DMS79 (cell line): ENCODE measurements at places on chromosomes 3 and 15.
A peak's percentile ranks its signal among the peaks of the same experiment; 100 is the strongest.

DNA sequence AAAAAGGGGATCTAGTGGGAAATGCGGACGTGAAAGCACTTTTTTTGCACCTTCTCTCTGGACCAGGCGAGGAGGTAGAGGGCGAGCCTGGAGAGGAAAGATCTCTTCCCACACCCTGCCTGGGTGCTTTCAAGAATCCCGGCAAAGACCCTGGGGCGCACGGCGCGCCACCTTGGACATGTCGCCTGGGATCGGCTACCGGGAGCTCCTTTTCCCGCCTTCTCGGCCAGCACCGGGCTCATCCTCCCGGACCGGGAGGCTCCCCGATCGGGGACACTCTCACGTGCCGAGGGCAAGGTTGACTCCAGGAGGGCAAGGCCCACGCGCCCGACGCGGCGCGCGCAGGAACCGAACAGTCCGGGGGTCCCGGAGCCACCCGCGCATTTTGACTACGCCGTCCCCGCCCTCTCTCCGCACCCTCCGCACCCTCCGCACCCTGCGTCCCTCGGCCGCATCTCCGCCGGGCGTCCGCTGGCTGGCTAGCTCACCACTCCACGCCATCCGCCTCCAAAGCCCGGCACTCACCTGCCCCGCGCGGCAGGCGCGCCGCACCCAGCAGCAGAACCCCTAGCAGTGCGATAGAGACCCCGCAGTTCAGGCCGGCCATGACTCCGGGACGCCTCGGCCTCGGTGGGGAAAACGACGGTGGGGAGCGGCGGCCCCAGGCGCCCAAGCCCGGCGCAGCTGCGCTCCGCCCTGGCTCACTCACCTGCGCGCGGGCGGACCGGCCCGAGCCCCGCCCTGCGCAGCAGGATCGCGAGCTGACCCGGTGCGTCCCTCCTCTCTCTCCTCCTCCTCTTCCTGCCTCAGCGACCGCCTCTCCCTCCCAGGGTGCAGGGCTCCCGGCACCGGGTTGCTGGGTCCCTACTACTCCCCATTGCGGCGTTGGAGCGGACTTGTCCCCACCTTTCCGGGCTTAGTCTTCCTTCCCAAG, at the start of gene CDCP1:
Gene CDCP1, minus strand, starts transcription at position 698 of the 934 bp plus-strand sequence. Its CDS starts 91 bp downstream, at position 607.
- no peak for DNase-seq

DNA sequence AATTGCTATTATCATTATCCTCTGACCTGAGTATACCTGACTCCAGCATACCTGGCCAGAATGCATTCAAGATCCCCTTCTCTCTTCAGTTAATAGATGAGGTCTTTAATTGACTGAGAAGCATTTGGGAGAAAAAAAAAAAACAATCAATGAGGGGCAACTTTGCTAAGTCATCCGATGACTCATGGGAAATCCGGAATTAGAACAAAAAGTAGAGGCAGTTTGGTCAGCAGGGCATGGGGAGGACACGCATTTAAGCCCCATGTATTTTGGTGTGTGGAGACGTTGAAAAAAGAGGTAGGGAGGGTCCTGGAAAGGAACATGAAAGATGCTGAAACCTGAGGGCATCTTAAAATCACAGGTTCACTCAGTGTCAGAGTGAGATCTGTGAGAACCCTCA, 256.2 kb downstream of the RORA start:
- no peak for DNase-seq

- DNase-seq = no peak
Observed at GRCh38 chr15:91930092-91930491, 76.6 kb downstream of the SLCO3A1 start.

DNA sequence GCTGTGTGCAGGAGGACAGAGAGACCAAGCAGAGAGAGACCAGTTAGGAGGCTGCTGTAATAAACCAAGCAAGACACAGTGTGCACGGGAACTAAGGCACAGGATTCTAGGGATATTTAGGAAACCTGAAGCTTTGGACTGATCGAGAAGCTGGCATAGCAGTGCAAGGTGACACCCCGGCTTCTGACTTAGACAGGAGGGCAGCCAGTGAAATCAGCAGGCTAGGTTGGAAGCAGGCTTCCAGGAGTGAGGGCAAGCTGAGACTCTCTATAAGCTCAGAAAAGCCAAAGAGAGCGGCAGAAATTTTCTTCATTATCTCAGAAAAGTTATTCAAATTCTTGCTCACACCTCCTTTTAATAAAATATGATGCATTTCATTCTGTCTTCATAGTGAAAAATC, 104.6 kb downstream of the LIPC start:
- DNase-seq = no peak

DNA sequence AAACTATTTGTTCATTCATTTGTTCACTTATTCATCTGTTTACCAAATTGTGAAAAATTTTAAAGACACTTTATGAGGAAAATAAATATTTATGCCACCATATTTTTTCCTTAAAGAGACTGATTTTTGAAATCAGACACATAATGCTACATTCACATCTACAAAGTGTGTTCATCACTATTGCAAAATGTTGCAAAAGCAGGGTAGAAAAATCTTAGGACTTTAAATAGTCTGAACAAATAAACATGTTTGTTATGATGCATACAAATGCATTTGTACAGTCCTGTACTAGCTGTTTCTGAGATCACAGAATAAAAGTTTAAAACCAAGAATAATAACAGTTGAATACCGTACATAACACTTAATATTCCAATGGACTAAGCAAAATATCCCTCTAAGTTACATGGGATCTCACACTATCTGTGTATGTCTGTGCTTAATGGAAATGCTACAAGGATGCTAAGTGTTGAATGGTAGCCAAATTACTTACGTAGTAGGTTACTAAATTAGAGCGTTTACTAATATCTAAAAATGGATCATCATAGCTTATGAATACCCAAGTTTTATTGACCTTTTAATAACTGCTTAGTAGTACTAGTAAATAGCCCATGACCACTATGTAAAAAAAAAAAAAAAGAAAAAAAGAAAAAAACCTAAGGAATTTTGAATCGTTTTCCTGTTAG, 25.1 kb downstream of the ATP11B start:
- DNase-seq = no peak

DNA sequence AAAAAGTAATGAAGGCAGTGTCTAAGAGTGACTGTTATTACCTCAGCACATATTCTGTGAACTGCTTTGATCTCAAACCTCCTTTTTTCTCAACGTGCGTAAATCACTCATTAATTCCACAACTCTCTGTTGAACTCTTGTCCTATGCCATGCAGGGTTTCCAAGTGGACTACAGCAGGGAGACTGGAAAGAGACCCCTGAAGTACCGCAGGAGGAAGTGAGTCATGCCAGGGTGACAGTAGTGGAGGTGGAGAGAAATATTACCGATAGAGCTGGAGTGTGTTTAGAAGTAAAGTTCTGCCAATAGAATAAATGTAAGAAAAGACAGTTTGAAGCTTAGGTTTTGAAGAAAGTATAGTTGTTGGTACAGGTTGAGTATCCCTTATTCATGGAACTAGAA, 908.9 kb downstream of the ROBO1 start:
- DNase-seq = no peak

GRCh38 chr15:56758770-56759449, 25.6 kb upstream of the ZNF280D start:
- no peak for DNase-seq

GRCh38 chr15:88465633-88466224, 1.5 kb downstream of the MRPL46 start:
- DNase-seq = no peak

GRCh38 chr15:57146506-57147201, 228.2 kb downstream of the TCF12 start:
- DNase-seq = no peak

DNA sequence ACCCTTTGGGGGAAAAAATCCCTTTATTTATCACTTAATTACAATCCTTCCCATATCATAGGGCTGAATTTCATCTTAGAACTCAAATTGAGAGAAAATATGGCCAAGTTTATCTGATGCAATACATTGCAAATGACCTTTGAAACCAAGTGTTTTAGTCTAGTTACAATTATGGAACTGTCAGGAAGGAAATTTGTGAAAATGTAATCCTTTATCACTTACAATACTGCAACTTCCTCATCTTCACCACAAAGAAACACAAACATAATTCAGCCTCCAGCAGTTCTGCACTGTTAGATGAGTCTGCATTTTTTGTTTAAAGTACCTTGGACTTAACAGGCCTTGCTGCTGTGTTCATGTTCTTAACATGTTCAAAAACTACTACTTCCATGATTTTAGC, 4.6 kb downstream of the CCPG1 start:
- no peak for DNase-seq

DNA sequence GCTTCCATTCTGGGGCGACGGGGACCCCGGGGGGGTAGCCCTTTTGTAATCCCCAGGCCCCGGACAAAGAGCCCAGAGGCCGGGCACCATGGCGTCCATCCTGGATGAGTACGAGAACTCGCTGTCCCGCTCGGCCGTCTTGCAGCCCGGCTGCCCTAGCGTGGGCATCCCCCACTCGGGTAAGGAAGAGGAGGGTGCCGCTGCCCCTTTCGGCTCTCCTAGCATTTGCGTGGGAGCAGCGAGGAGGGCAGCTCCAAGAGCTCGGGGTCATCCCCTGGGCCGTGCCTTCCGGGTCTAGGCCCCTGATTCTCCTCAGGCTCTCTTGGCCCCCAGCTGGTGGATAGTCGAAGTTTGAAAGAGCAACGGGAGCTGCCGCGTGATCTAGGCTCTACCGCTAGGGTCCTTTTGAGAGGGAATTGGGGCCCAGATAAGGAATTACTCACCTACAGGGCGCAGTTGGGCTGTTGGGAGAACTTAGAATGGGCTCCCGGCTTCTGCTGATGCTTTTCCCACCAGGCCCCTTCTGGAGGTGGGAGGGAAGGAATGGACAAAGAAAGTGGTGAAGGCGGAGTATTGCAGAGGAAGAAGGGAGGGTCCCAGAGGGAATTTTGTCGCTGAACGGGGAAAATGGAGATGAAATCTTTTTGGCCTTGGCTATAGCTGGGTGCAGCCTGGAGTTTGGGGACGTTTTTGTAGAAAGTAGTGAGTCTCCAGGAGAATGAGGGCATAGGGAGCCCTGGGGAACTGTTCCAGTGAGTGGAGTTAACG, 615 bp downstream of the VPS18 start:
- DNase-seq = no peak

GRCh38 chr15:88529021-88529630, 17.4 kb downstream of the DET1 start:
- no peak for DNase-seq

DNA sequence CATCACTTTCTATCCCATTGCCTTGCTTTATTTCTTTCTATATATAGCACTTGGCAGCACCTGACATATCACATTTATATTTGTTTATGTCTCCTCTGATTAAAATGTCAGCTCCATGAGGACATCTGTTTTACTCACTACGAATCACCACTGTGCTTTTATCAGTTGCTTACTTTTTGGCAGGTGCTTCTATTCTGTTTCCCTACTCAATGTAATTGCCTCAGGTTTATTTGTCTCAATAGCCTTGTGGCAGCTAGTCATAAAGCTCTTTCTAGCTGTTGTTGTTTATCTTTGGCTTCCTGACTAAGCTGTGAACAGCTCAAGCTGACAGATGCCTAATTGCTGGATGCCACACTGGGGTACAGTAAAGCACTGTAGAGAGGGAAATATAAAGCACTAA, 85.5 kb downstream of the VPS13C start:
- DNase-seq = no peak

DNA sequence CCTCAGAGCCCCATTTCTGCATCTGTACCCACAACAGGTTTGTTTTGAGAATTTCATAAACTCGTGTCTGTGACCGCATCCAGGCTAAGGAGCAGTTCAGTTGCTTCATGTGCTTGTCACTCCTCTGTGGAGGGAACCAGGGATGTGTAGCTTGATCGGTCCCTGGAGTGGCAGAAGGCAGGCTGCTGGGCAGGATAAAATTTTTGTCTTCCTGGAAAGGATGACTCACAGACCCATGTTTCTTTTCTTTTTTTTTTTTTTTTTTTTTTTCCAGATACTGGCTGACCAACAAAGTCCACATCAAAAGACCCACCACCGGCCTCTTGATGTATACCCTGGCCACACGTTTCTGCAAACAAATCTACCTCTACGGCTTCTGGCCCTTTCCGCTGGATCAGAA, 70.1 kb downstream of the ST8SIA2 start:
- no peak for DNase-seq

DNA sequence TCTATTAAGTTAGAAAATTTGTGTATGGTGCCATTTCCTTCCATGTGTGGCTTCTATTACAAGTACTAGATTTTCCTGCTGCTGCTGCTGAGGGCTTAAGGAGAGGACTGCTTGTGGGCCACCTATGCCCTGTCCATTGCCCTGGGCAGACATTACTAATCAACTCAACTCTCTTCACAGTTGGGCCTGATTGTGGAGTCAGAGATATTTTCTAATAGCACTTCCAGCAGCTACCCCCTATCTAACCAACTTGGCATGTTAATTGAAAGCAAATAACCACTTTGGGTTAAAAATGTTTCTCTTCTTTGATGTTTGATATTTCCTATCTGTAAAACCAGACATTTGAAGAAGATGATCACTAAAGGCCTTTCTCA, 242.0 kb downstream of the EDEM1 start:
- no peak for DNase-seq

DNA sequence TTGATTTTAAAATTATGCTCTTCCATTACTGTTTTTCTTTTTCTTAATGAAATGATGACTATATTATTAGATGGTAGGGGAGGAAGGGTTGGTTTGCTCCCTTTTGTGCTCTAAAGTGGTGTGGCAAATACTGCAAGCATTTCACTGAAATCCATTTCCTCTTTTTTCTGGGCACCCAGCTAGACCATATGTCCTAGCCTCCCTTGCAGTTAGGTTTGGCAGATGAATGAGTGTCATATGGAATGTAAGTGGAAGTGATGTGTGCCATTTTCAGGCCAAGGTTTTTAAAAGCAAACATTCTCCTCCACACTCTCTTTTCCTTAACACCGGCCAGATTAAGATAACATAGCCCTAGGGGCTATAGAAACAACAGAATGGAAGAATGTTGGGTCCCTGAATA, 363.0 kb downstream of the FGF12 start:
- no peak for DNase-seq

DNA sequence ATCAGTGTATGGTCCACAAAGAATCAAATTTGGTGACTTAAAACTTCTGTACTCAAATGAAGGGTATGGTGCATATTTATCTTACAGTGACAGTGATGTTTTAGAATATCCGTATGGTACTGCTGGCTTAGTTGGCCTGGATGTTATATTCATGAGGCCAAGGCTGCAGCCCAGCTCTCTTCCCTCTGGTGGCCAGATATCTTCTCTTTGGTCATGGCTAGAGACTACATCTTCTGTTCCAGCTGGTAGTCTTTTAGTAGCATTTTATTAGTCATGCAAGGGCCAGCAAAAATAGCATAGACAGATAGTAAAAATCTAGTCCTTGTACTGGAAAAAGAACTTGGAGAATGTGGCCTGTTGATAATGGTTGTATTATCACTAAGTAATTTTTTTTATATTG, 124.0 kb upstream of the ROPN1 start:
- no peak for DNase-seq

GRCh38 chr15:83710452-83710851, 56.5 kb downstream of the ADAMTSL3 start:
- no peak for DNase-seq

GRCh38 chr3:63193647-63194046, 84.5 kb upstream of the SYNPR start:
- DNase-seq = peak; percentile 9

DNA sequence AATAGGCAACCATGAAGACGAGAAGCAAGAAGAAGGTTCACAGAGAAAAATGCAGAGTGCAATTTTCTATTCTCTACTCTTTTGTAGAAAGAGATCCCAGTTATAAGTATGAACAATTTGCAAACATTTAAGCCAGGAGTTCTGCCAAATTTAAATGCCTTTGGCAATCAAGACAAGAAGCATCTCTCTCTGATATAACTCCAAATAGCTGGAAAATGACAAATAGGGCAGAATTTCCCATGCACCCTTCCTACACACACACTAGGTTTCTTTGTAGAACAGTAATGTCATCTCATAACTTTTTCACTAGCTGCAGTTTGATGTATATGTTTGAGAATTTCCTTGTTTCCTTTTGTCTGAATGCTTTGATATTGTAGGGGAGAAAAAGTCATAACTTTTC, 333.5 kb upstream of the AZI2 start:
- DNase-seq = no peak
